Naive thymus-derived CD8-positive, alpha-beta T cell (primary cell): ENCODE measurements at places on chromosomes 3 and 15. TPM values are rescaled to one million over a fixed set of nuclear protein-coding genes. Genes with fewer than 3 reads are reported as not detected.
A peak's percentile ranks its signal among the peaks of the same experiment; 100 is the strongest.

DNA sequence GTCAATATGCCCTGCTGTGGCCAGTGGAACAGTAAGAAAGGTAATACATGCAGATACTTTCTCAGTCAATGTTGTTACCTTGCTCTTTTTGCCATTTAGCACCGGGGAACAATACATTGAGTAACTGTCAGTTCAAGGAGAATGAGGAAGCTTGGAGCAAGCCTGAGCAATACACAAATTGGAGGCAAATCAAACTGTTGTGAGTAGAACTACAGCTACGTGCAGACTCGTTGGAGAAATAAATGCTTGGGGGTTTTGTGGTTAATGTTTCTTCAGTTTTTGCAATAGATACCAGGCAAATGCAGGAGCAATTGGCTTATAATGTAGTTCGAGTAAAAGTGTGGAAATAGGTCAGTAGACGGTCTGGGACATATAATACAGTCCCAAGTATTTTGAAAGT, 587.3 kb upstream of the ROBO1 start:
- H3K36me3 ChIP-seq: no peaks in the 10 kb centered on the region
- no peak overlapping the region for H3K4me3 ChIP-seq
- no peak for DNase-seq
- no peaks in the 10 kb centered on the region for H3K27me3 ChIP-seq

- no peaks in the 10 kb centered on the region for H3K36me3 ChIP-seq
- H3K4me3 ChIP-seq: no peak overlapping the region
- H3K27me3 ChIP-seq: peaks cover 12% of the 10 kb centered on the region
- H3K27ac ChIP-seq: no peak overlapping the region
- DNase-seq: no peak
These were observed 267.0 kb upstream of the CHRM5 start for GRCh38 chr15:33701304-33701696.

DNA sequence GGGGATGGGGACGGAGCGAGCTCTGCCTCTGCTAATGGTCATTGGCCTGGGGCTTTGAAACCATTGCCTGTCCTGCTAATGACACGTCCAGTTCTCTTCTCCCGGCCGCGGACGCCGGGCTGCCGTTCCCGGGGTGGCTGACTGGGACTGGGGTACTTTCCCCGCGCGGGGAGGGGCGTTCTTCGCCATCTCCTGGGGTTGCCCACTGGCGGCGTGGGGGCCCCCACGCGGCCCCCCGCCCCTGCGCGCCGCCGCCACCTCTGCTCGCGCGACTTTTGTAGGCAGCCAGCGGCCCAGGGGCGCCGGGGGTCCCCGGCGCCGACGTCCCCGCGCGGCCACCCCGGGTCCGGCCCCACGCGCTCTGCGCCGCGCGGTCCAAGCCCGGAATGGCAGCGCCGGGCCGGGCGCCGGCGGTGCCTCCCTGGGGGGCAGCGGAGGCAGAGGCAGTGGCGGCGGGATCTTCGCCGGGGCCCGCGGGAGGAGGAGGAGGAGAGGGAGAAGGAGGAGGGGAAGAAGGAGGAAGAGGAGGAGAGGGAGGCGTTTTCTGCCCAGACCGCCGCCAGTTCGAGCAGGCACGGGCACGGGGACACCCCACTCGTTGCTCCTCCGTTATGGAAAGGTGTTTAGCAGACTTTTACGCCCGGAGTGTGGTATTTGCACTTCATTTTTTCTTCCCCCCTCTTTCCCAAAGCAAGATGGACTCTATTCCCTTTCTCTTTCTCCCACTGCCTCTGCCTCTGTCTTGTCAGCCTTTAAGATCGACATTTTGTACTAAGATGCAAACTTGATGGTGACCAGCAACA, 2.3 kb downstream of the BBX start:
- H3K36me3 ChIP-seq: peaks cover 3% of the 10 kb centered on the region
- H3K4me3 ChIP-seq: peak overlapping the region; percentile 100
- no peaks in the 10 kb centered on the region for H3K27me3 ChIP-seq
- H3K4me1 ChIP-seq: peaks cover 13% of the 10 kb centered on the region

DNA sequence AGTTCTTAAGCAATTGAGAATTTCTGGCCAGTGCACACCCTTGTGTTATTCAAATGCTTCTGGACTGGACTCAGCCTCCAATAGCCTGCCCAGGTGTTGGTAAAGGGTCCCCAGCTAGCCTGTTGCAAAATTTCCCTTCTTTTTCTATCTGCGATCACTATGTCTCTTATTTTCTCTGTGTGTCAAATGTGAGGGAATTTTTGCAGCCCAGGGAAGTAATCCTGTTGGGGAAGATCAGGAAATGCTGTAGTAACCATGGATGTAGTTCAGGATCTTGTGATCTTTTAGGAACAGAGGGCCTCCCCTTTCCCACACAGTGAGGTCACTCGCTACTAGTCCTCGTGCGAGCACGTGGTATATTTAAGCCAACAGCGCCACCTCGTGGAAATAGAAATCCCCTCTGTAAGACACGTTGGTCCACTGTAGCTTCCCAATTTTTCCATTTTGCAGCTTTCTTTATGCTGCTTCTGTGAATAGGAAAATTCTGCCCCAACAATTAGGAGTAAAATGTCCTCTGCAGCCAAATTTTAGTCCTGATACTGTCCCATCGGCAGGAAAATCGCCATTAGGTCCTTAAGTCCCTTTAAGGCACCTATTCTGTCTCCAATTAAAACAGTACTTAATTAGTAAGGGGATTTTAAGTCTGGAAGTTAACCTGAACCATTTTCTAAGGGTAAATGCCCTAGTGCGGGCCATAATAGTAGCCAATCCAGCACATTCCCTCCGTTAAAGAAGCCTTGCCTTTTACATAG, 4.0 kb upstream of the SMCO1 start:
- H3K27ac ChIP-seq: no peak overlapping the region
- H3K4me1 ChIP-seq: no peaks in the 10 kb centered on the region
- H3K36me3 ChIP-seq: peaks cover 50% of the 10 kb centered on the region

DNA sequence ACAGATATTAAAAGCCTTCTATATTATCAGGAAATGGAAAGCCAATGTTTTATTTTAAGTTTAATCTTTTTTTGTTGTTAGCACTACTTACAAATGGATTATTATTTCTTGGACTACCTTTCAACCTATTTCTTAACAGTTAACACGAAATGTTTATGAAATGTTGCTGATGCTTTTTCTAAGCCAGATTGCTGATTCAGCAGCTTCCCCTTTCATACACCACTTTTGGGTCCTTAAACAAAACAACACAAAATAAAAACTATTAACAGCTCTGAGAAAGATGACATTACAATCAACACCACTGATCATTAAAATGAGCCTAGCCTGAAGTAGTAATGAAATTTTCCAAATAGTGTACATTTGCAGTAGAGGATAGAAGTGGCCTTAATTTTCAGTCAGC, 99.2 kb upstream of the VEPH1 start:
- H3K27me3 ChIP-seq: peaks cover 7% of the 10 kb centered on the region
- no peaks in the 10 kb centered on the region for H3K36me3 ChIP-seq
- H3K27ac ChIP-seq: no peak overlapping the region
- no peak for DNase-seq
- H3K4me1 ChIP-seq: peaks cover 2% of the 10 kb centered on the region

- no peak overlapping the region for H3K27ac ChIP-seq
- H3K36me3 ChIP-seq: no peaks in the 10 kb centered on the region
- H3K4me3 ChIP-seq: no peak overlapping the region
These were observed 124.8 kb downstream of the BDH1 start for GRCh38 chr3:197430934-197431333.

- DNase-seq: no peak
- H3K27me3 ChIP-seq: no peaks in the 10 kb centered on the region
- H3K4me3 ChIP-seq: no peak overlapping the region
- no peaks in the 10 kb centered on the region for H3K4me1 ChIP-seq
- H3K27ac ChIP-seq: no peak overlapping the region
These were observed 133.6 kb downstream of the P2RY1 start for GRCh38 chr3:152968388-152969024.

DNA sequence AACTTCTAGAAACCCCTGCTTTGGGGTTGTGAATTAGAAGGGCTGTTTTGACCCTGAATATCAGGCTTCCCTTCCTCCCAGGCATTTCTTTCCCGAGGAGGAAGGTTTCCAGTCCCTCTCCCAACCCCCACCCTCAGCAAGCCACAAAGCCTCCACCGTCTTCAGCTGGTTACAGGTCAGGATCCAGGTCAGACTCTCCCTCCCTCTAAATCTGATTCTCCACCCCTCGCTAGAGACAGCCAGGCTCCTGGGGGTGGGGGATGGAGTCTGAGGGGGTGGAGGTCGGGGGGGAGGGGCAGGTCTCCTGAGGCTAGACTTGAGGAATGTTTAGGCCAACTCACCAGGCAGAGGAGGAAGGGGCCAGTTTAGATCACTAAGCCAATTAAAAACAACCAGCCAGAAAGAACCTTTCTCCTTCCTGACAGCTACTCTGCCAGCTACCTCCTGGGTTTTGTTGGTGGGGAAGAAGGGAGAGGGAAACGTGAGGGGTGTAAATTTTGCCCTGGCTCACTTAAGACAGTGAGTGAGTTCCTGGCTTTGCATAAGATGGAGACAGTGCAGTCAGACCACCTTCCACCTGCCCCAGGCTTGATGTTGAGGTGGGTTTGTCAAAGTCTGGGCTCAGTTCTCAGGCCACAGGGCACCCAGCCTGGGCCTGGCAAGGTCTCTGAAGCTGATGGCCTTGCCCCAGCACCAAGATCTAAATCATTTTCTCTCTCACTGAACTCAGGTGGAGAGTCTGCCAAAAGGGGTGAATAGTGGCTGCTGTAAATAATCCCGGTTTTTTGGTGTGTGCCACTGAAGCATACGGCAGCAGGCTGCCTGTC, 19.5 kb downstream of the BMF start:
- no peak overlapping the region for H3K4me3 ChIP-seq
- no peaks in the 10 kb centered on the region for H3K36me3 ChIP-seq
- H3K27ac ChIP-seq: no peak overlapping the region

GRCh38 chr3:44437800-44438199, 39.7 kb downstream of the ZNF445 start:
- H3K27me3 ChIP-seq: no peaks in the 10 kb centered on the region
- H3K27ac ChIP-seq: peak overlapping the region; percentile 13
- no peak for DNase-seq
- no peak overlapping the region for H3K4me3 ChIP-seq

DNA sequence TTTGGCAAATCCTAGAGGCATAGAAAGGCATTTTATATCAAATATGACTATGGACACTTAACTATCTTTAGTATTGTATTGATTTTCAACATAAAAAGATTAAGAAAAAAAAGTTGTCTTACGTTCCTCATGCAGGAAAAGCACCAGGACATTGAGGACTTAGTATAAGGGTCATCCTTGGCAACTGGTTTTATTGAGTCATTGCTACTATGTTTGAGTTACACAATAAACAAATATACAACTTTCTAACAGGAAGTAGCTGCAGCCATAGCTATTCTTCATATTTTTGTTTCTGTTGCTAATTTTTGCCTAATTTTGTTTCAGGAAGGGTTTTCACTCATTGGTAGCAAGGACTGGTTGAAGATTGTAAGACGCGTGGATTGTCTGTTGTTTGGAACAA, 93.0 kb downstream of the NPTN start:
- H3K4me3 ChIP-seq: no peak overlapping the region
- peaks cover 2% of the 10 kb centered on the region for H3K36me3 ChIP-seq
- no peak overlapping the region for H3K27ac ChIP-seq

GRCh38 chr3:45564172-45564571, 30.4 kb upstream of the LIMD1 start:
- no peak overlapping the region for H3K27ac ChIP-seq
- H3K4me1 ChIP-seq: peaks cover 50% of the 10 kb centered on the region
- no peaks in the 10 kb centered on the region for H3K36me3 ChIP-seq
- H3K4me3 ChIP-seq: no peak overlapping the region

GRCh38 chr3:191197761-191198306, 1.2 kb upstream of the OSTN start:
- no peak overlapping the region for H3K4me3 ChIP-seq
- H3K27me3 ChIP-seq: no peaks in the 10 kb centered on the region
- no peaks in the 10 kb centered on the region for H3K4me1 ChIP-seq
- H3K36me3 ChIP-seq: no peaks in the 10 kb centered on the region
- no peak overlapping the region for H3K27ac ChIP-seq

- no peak overlapping the region for H3K4me3 ChIP-seq
- H3K27me3 ChIP-seq: no peaks in the 10 kb centered on the region
- peaks cover 3% of the 10 kb centered on the region for H3K36me3 ChIP-seq
- no peaks in the 10 kb centered on the region for H3K4me1 ChIP-seq
These were observed 45.0 kb upstream of the FGF12 start for GRCh38 chr3:192772240-192772894.

The KBTBD13 gene
- polyA plus RNA-seq: not detected

The COMMD2 gene
- polyA plus RNA-seq: 84.2 TPM

The UMPS gene
- 21.4 TPM for polyA plus RNA-seq

The GOLGA8G gene
- not detected for polyA plus RNA-seq

The IL17RD gene
- not detected for polyA plus RNA-seq
